ENCODE measurements at places on chromosomes 1 and 21.

DNA sequence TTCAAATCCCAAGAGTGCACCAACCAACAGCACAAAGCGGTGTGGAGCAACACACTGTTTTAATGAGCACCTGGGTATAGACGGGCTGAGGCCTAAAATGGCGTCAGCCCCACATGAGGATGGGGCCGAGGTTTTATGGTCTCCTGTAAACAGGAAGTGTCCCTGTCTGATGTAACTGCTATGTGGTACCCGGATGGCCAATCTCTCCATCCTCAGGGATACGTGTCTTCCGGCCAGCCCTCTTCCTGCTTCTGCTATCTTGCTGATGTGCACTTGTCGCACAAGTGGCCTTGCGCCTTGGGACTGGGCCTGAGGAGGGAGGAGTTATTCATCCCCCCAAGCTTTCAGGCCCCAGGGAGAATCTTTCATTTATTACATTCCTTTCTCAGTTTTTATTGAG, 73.5 kb downstream of the CNST start:
- no peak for DNase-seq

DNA sequence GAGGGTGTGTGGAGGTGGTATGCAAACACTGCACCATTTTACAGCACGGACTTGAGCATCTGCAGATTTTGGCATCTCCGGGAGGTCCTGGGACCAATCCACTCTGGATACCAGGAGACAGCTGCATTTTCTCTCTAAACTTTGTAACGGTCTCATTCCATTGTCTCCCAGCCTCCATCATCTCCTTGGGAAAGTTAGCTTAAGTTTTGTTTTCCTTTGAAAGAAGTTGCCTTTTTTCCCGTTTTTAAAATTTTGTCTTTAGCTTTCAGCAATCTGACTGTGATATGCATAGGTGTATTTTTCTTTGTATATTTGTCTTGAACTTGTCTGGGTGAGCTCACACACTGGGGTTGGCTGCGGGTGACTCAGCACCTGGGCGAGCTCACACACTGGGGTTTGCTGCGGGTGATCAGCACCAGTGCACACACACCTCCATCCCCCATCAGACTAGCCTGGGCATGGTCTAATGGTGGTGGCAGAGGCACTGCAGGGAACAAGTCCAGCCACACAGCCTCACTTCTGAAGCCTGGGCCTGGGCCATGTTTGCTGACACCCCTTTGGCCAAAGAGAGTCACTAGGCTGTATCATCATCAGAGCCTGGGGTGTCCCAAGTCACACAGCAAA, 32.1 kb upstream of the COL18A1 start:
- DNase-seq = no peak

GRCh38 chr1:33195556-33195955, 13.7 kb upstream of the TRIM62 start:
- no peak for DNase-seq

- no peak for DNase-seq
Measured at GRCh38 chr1:221725735-221726672, 15.9 kb downstream of the DUSP10 start.

DNA sequence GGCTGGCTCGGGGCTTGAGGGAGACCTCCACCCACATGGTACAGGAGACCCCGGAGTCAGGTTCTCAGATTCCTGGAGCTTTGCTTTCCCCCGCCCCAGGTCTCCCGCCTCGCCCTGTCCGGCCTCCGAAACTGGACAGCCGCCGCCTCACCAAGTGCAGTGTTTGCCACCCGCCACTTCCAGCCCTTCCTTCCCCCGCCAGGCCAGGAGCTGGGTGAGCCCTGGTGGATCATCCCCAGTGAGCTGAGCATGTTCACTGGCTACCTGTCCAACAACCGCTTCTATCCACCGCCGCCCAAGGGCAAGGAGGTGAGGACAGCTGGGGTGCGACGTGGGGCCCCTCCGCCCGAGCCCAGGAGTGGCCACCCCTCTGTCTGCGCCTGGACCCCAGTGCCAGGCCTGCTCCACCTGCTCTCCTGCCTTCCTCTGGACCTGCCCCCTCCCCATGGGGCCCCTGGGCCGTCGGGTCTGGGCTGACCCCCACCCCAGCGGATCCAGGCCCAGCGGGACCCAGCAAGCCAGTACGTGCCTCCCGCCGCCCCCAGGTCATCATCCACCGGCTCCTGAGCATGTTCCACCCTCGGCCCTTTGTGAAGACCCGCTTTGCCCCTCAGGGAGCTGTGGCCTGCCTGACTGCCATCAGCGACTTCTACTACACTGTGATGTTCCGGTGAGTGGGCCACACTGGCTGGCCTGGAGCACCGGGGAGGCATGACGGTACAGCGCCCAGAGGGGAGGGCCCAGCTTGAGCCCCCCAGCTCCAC, 8.7 kb downstream of the SELENON start:
- DNase-seq = no peak

DNA sequence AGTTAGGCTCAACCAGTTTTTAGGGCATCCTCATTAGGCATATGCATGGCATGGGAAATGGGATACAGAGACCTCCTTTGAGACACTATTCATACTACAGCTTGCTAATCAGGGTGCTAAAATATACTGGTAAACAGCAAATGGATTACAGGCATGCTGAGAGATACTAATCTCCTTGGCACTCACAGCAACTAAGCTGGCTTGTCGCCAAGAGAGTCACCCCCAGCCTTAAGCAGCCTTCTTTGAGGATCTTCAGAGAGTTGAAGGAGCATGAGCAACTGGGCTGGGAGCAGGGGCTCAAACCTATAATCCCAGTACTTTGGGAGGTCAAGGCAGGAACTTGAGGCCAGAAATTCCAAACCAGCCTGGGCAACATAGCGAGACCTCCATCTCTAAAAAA, 120.1 kb upstream of the NR5A2 start:
- DNase-seq = no peak

GRCh38 chr1:227661495-227661894, 73.6 kb downstream of the JMJD4 start:
- DNase-seq = no peak

GRCh38 chr1:234558330-234558836, 51.6 kb downstream of the IRF2BP2 start:
- DNase-seq = no peak

DNA sequence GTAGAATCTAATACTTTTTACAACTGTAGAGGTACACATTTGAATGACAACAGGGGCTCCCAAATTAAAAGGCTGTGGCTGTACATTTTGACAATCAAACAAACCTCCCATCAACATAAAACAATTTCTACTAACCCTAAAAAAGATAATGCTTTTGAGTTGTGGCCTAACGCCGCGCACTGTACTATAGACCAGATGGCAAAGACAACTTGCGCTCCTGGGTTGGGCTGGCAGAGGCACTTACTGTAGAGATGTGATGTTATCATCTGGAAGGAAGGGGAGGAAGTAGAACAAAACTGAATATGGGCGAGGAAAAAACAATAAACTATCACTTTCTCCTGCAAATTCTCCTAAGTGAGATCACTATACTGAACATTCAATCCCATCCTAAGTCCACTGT, 26.1 kb downstream of the SPRTN start:
- no peak for DNase-seq

GRCh38 chr1:188056011-188056410, 1227.3 kb downstream of the PLA2G4A start:
- DNase-seq = no peak
